CD4-positive, alpha-beta T cell treated with Interferon alpha-2 for 1 hour (primary cell): ENCODE measurements at places on chromosomes 5 and 9.

GRCh38 chr5:54561651-54562050, 44.1 kb downstream of the SNX18 start:
- DNase-seq, result no peak

DNA sequence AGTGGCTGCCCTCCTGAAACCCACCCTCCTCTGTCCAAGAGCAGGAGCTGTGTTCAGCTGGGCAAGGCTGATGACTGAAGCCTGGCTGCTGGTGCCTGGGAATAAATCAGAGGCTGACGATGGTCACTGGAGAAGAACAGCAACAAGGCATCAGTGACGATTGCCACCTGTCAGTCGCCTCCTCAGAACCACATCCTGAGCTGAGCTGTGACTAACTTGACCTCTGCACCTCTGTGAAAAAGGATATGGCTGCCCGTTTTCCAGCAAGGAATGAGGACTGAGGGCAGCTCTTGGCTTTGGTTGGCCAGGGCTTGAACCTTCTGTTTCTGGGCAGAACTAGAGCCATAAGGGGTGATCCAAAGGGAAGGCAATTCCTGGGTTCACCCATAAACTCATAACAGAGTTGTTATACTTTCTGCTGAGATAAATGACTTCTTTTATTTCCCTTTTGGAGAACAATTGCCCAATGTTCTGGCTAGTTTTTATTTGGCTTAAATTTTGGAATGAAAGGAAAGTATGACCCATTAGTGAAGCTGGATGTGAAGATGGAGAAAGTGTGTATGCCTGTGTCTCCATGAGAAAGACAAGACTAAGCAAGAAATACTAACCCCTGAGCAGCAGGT, 40.1 kb downstream of the TRIP13 start:
- DNase-seq, result no peak

DNA sequence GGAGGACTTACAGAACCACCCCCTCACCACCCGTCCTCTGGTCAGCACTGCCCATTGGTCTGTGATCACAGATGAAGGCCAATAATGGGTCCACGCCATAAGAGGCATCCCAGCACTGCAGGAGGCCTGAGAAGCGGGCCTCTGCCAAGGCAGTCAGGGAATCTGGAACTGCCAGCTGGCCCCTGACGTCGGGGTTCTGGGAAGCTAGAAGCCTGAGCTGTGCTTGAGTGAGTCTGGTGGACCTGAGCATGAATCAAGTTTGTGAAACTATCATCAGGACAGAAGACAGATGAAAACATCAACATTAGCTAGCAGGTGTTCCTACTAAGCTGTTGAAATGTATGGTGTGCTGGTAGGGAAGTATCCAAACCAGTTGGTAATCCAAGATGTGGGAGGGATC, 7.8 kb downstream of the ANGPTL2 start:
- DNase-seq, result no peak

DNA sequence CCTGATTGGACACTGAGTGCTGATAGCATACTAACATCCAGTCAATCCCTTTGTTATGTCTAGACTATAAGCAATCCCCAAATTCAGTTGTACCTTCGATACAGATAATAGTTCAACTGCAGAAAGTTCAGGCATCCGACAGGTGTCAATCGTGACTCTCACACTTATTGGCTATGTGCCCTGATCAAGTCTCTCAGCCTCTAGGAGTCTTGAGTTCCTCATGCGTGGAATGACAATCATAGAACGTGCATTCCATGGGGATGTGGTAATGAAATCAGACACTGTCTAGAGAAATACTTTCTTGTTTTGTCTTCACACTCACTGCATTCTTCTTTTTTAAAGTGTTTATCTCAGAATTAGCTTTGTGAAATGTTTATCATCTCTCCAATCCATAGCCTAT, 4.8 kb downstream of the ANKRD34B start:
- DNase-seq, result no peak

DNA sequence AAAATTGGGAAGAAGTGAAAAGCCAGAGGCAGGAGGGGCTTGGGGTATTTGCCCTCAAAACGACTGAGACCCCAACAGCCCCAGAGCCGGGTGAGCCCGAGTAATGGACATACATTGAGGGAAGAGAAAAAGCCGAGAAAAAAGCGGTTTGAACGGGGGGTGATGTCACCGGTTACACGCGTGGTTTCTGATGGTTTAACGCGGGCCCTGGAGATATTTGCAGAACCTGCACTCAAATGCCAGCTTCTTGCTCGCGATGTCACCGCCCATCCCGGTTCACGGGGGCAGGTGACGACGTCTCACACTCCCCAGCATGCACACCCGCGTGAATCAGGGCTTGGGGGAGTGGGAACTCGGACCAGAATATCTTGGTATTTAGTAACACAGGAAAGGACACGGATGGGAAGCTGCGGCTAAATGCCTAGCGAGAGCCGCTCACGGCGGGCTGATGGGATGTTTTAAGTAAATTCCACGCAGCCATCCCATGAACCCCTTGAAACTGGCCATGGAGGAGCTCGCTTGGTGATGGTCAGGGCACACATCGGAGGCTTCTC, 102.0 kb upstream of the RAPGEF1 start:
- DNase-seq, result no peak

GRCh38 chr9:136088939-136089696, 6.0 kb downstream of the NACC2 start:
- DNase-seq, result no peak

GRCh38 chr5:174520420-174521396, 203.7 kb upstream of the MSX2 start:
- no peak for DNase-seq
